ENCODE measurements at places on chromosomes 5 and 9. TPM values are rescaled to one million over a fixed set of nuclear protein-coding genes. Genes with fewer than 3 reads are reported as not detected.
A peak's percentile ranks its signal among the peaks of the same experiment; 100 is the strongest.

SOWAHA gene
- not detected for total RNA-seq

PLCXD3 gene
- not detected for total RNA-seq

ENTREP1 gene
- total RNA-seq, result not detected

PRRX2 gene
- total RNA-seq, result 0.69 TPM

FBP2 gene
- total RNA-seq, result not detected

DNA sequence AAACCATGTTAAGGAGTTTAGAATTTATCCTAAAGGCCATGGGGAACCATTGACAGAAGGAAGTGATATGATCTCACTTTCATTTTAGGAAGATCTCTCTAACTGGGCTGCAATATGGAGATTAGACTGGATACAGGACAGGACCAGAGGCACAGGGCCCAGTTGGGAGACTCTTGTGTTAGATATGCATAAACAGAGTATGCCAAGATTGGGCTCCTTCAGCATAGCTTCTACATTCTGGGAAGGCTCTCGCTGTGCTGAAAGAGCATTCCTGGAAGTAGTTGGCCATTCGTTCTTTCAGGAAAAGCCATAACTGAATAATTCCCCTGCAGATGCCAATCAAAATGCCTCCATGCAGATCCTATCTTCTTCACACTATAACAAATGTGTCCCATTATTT is 204.5 kb downstream of the CWC27 start:
- no peak overlapping the region for H3K27ac ChIP-seq
- H3K4me3 ChIP-seq, result no peak overlapping the region
- peaks cover 32% of the 10 kb centered on the region for H3K36me3 ChIP-seq

DNA sequence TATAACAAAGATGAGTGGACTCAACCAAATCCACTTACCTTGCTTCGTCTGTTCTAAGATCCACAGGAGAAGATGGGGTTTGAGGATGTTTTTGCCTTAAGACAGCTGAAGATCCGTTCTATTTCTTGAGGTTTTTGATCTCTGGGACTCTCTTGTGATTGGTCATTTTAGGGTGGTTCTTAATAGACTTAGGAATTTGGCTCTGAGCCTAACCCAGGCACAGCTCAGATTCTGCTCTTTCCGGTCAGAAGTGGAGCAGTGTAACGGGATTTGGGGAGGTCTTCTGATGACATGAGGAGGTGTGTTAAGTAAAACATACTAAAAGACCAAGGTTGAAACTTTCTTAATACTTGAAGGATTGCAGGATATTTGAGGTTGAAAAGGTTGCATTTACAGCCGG is 166.9 kb downstream of the DMRT2 start:
- H3K36me3 ChIP-seq, result no peaks in the 10 kb centered on the region
- DNase-seq, result no peak
- no peaks in the 10 kb centered on the region for H3K4me1 ChIP-seq
- H3K27ac ChIP-seq, result no peak overlapping the region
- H3K4me3 ChIP-seq, result no peak overlapping the region

DNA sequence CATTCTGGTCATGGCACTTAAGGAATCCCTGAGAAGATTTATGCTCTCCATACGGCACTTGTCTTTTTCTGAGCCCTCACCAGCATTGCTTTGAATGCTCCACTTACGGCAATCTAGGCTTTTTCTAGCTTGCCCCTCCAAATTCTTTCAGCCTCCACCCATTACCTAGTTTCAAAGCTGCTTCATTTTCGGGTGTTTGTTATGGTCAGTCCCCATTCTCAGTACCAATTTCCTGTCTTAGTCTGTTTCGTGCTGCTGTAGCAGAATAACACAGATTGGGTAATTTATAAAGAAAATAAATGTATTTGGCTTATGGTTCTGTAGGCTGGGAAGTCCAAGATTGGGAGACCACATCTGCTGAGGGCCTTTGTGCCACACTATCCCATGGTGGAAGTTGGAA is 42.0 kb downstream of the ARHGEF28 start:
- H3K36me3 ChIP-seq, result no peaks in the 10 kb centered on the region
- no peak for DNase-seq
- H3K27ac ChIP-seq, result no peak overlapping the region
- peaks cover 15% of the 10 kb centered on the region for H3K27me3 ChIP-seq
- H3K4me3 ChIP-seq, result no peak overlapping the region

DNA sequence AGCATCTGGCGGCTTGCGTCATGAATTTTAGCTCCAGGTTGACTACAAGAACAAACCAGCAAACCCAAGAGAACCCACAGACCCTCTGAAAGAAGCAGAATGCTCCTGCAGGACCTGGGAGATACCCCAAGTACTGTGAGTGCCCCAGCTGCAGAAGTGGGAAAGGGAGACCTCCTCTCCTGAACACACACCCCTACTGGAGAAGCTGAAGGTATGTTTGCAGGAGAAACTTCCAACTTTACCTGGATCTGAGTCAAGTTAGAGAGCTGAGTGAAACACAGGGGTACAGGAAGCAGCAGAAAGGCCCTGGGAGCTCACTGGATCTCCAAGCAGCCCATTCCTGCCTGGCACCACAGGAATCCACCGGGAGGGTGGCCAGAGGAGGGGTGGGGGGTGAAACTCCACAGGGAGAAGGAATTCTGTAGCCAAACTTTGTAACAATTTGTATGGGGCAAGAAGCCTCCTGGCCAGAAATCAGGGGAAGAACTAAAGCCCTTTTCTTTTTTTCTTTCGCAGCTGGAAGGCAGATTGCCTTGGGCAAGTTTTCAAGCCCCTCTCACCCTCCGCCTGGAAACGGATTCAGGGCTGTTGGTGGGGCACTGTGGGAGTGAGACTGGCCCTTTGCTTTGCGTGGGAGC is 576.2 kb downstream of the BNC2 start:
- H3K27me3 ChIP-seq, result peaks cover 2% of the 10 kb centered on the region
- DNase-seq, result no peak
- H3K4me3 ChIP-seq, result no peak overlapping the region
- no peak overlapping the region for H3K27ac ChIP-seq
- H3K4me1 ChIP-seq, result no peaks in the 10 kb centered on the region

GRCh38 chr5:135069895-135070657 is 36.0 kb upstream of the PITX1 start:
- no peak overlapping the region for H3K27ac ChIP-seq
- no peaks in the 10 kb centered on the region for H3K36me3 ChIP-seq
- no peaks in the 10 kb centered on the region for H3K27me3 ChIP-seq
- no peak overlapping the region for H3K4me3 ChIP-seq

DNA sequence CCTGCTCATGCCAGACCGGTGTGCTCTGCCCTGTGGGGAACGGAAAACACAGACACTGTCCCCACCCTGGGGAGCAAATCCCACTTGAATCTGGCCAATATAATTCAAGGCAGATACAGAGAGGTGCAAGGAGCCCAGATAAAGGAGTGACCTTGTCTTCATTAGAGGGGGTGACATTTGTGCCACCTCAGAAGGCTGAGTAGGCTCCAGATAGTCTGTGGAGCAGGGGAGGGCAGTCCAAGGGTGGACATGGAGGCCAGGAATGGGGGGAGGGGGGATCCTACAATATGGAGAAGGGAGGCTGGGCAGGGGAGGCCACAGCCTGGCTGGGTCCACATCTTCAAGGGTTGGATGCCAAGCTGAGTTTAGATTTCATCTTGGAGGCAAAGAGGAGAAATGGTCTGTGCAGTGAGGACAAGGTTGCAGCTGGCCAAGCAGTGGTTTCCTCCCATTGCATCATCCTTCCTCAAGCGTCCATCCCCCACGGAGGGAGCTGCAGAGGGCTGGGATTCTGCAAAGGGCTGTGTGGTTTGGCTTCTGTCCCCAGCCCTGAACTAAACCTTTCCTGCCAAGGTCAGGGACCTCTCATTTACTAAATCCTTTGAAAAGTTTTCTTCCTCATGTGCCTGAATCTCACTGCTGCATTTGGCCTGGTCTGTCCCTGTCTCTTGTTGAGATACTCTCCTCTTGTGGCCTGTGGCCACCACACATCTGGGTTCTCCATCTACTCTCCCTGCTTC is 60.1 kb downstream of the GALNT12 start:
- H3K27ac ChIP-seq, result no peak overlapping the region
- peaks cover 2% of the 10 kb centered on the region for H3K4me1 ChIP-seq
- H3K36me3 ChIP-seq, result no peaks in the 10 kb centered on the region
- no peak overlapping the region for H3K4me3 ChIP-seq

DNA sequence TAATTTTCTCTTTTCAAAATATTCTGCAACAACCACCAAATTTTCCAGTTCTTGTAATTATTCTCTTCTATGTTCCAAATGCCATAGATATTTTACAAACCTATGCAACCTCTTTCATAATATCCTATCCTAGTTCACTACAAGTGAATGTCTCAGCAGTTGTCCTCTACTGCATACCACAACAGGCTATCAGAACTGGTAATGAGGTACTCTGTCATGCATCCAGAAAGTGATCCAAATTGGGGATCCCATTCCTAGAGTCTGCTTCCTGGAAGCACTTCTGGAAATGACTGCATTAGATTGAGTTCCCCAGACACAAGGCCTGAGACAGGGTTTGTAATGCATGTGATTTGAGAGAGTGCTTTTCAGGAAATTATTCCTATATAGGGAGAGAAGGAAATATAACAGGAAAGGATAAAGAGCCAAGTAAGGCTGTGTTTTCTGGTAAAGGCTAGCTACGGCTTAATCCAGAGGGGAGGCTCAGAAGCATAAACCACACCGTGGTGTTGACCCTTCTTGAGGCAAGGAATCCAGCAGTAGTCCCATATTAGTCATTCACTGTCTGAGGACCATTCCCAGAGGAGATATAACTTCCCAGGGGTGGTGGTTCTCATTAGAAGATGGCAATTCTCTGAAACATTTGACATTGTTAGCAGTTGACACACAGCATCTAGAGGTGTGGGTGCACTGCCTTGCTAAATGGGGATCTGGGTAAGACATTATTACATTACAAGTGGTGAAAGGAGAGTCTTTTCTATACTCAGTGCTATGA is 80.3 kb upstream of the FST start:
- no peak overlapping the region for H3K27ac ChIP-seq
- H3K4me1 ChIP-seq, result no peaks in the 10 kb centered on the region
- peaks cover 11% of the 10 kb centered on the region for H3K27me3 ChIP-seq
- no peak for DNase-seq

- H3K4me1 ChIP-seq, result no peaks in the 10 kb centered on the region
- H3K4me3 ChIP-seq, result no peak overlapping the region
- H3K27me3 ChIP-seq, result no peaks in the 10 kb centered on the region
- no peak overlapping the region for H3K27ac ChIP-seq
- no peaks in the 10 kb centered on the region for H3K36me3 ChIP-seq
- DNase-seq, result no peak
Observed at GRCh38 chr5:153660919-153661318, 170.4 kb downstream of the GRIA1 start.

DNA sequence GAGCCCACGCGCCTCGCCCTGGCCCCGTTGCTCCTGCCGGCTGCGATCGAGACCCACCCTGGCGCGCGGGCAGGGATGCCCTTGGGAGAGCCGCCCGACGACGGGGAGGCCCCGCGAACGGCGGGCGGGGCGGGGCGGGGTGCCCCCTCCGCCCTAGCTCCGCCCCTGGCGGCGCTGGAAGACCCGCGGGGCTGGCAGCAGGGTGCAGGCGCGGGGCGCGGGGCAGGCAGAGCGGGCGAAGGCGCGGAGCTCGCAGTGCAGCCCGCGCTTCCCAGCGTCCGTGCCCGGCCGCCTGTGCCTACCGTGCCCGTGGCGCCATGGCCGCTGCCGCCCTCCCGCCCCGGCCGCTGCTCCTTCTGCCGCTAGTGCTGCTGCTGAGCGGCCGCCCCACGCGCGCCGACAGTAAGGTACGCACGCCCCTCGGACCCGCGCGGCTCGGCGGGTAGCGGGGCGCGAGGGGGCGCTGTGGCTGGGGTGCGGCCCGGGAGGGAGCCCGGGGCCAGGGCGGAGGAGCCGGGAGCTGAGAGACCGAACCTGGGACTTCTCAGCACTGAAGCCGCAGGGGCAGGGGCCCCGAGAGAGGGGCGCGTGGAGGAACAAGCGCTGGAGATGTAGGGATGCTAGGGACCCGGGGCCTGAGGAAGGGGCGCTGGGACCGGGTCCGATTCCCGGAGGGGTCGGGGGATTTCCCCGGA is at the start of gene OLFML2A:
TSS of gene OLFML2A (plus strand) at position 180 of the 695 bp plus-strand sequence. CDS start at position 318, 138 bp downstream.
- no peaks in the 10 kb centered on the region for H3K36me3 ChIP-seq
- H3K27ac ChIP-seq, result no peak within 1 kb of the TSS
- DNase-seq, result no peak

DNA sequence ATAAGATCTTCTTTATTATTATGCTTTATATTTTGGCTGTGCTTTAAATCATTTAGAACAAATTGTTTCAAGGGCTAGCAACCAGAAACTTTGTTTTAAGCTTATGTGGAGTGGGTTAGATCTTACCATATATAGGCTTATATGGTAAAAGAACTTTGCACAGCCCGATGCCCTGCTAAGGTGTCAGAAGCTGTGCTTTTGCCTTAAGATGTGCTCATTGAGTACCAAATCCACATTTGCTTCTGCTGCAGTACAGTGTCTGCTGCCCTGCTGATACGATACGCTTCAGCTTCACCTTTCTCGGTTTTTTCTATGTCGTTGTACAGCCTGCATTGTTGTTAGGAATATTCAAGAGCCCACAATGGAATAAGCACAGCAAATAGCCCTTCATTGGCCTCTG is 34.8 kb downstream of the CD180 start:
- peaks cover 22% of the 10 kb centered on the region for H3K36me3 ChIP-seq
- H3K27ac ChIP-seq, result no peak overlapping the region
- H3K4me3 ChIP-seq, result no peak overlapping the region
- H3K4me1 ChIP-seq, result peaks cover 64% of the 10 kb centered on the region
- H3K27me3 ChIP-seq, result no peaks in the 10 kb centered on the region
- no peak for DNase-seq

DNA sequence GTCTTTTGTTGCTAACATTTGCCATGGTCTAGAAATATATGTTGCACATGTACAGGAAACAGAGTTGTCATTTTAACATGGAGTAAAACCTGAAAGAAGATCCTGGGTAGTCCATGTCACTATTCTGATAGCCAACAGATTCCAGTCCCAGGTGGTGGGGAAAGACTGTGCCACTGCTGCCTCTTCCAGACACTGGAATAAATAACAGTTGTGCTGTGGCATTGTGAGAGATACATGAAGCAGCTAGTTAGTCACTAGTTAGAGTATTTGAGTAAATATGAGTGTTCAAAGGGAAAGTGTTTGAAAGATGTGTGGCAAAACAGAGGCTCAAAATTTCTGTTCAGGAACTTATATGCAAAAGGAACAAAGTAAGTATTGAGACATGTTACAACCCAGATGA is 1408.3 kb downstream of the EFNA5 start:
- no peak for DNase-seq
- no peak overlapping the region for H3K4me3 ChIP-seq
- no peaks in the 10 kb centered on the region for H3K36me3 ChIP-seq
- no peaks in the 10 kb centered on the region for H3K27me3 ChIP-seq

- H3K36me3 ChIP-seq, result no peaks in the 10 kb centered on the region
- no peak for DNase-seq
- H3K4me3 ChIP-seq, result peak overlapping the region; percentile 32
- H3K27me3 ChIP-seq, result peaks cover 59% of the 10 kb centered on the region
Observed at GRCh38 chr9:87498046-87498810, 561 bp downstream of the DAPK1 start.

- DNase-seq, result no peak
- H3K27me3 ChIP-seq, result peaks cover 19% of the 10 kb centered on the region
- H3K27ac ChIP-seq, result no peak overlapping the region
- no peaks in the 10 kb centered on the region for H3K36me3 ChIP-seq
- no peaks in the 10 kb centered on the region for H3K4me1 ChIP-seq
- no peak overlapping the region for H3K4me3 ChIP-seq
Observed at GRCh38 chr5:136012041-136012804, 16.6 kb upstream of the TGFBI start.

- H3K27me3 ChIP-seq, result no peaks in the 10 kb centered on the region
- no peaks in the 10 kb centered on the region for H3K4me1 ChIP-seq
- H3K36me3 ChIP-seq, result no peaks in the 10 kb centered on the region
- no peak overlapping the region for H3K4me3 ChIP-seq
Observed at GRCh38 chr5:84885485-84886258, 501.0 kb upstream of the EDIL3 start.

- no peak overlapping the region for H3K4me3 ChIP-seq
- no peak overlapping the region for H3K27ac ChIP-seq
- no peaks in the 10 kb centered on the region for H3K4me1 ChIP-seq
- peaks cover 14% of the 10 kb centered on the region for H3K27me3 ChIP-seq
Observed at GRCh38 chr5:122638581-122638980, 136.3 kb upstream of the SNX2 start.

All from activated naive CD4-positive, alpha-beta T cell treated with anti-CD3 and anti-CD28 coated beads for 36 hours (primary cell).